Natural killer cell treated with Interleukin-12 subunit alpha and Interleukin-12 subunit beta and Interleukin-15 and Interleukin-18, amount 100 ng/mL, for 72 hours (primary cell): ENCODE measurements at places on chromosomes 2 and 18. TPM values are rescaled to one million over a fixed set of nuclear protein-coding genes. Genes with fewer than 3 reads are reported as not detected.

DNA sequence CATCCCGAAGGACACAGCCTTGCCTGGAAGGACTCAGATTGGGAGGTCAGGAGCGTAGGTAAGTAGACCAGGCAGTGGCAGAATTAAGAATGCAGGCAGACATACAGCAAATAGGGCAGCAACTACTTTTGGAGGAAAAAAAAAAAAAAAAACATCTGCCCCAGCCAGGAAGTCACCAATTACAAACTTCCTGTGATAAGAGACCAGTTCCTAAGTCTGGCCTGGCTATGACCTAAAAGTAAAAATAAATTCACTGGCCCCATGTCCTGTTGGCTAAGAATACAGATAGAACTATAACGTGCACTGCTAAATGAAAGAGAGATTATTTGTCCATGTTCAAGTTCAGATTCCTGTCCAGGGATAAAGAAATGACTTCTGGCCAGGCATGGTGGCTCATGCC is 45.2 kb upstream of the NOSTRIN start:
- H3K4me3 ChIP-seq = peak overlapping the region; percentile 36
- H3K27me3 ChIP-seq = no peaks in the 10 kb centered on the region

KCNE4 gene
- total RNA-seq = not detected

IAH1 gene
- 47.2 TPM for total RNA-seq

GRCh38 chr2:102251042-102251848 is 60.1 kb upstream of the IL1RL1 start:
- H3K4me3 ChIP-seq = peak overlapping the region; percentile 95
- no peak for DNase-seq
- H3K27me3 ChIP-seq = peaks cover 7% of the 10 kb centered on the region
- H3K36me3 ChIP-seq = peaks cover 7% of the 10 kb centered on the region

- H3K27ac ChIP-seq = no peak overlapping the region
- H3K4me1 ChIP-seq = no peaks in the 10 kb centered on the region
- H3K27me3 ChIP-seq = peaks cover 12% of the 10 kb centered on the region
- DNase-seq = no peak
Observed at GRCh38 chr18:9684881-9685614, 23.1 kb upstream of the RAB31 start.

CRYBA2 gene
- not detected for total RNA-seq

- peaks cover 59% of the 10 kb centered on the region for H3K27me3 ChIP-seq
- no peak within 1 kb of the TSS for H3K27ac ChIP-seq
- peak; percentile 62 for DNase-seq
- H3K4me3 ChIP-seq = peak within 1 kb of the TSS; percentile 60
Observed at GRCh38 chr2:205682239-205682970, at the start of gene NRP2. NRP2 (plus strand) TSS chr2:205682501; CDS start chr2:205683291, 790 bp downstream.
